ENCODE measurements at places on chromosomes 6 and 20.

DNA sequence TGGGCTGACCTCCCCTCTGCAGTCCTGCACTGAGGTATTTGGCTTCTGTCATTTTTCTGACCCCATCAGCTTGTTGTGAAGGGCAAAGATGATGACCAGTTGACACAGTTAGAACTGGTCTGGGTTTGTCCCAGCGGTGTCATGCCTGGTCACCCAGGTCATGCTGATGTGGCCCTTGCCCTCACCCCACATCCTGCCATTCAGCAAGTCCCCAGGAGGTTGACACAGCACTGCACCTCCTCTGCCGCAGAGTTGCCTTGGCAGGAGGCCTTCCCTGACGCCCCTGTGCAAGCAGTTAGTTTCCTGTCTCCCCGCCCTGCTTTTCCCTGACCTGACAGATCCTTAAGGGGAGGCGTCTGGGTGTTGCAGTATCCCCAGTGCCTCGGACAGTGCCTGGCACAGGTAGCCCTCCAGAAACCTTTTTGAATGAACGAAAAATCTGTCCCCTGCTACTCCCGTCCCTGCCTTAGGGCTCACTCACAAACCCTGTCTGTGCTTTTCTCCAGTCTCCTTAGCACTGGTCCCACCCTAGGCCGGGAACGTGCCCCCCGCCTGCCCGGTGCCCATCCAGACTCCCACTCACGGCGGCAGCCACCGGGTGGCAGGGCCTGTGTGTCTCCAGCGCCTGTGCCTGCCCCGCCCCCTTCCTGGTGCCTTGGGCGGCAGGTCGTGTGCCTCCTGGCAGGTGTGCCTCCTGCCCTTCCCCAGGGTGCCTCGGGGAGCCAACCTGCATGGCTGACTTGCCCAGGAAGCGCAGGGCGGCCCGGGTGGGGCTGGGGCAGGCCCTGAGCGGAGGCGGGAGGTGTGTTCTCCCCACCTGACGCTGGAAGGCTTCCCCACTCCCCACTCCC lies 146.3 kb upstream of the RNF24 start:
- DNase-seq, result peak; percentile 82

GRCh38 chr6:119466226-119466625 lies 116.7 kb upstream of the MAN1A1 start:
- DNase-seq, result no peak

GRCh38 chr6:135909737-135910387 lies 58.4 kb downstream of the PDE7B start:
- peak; percentile 83 for DNase-seq

DNA sequence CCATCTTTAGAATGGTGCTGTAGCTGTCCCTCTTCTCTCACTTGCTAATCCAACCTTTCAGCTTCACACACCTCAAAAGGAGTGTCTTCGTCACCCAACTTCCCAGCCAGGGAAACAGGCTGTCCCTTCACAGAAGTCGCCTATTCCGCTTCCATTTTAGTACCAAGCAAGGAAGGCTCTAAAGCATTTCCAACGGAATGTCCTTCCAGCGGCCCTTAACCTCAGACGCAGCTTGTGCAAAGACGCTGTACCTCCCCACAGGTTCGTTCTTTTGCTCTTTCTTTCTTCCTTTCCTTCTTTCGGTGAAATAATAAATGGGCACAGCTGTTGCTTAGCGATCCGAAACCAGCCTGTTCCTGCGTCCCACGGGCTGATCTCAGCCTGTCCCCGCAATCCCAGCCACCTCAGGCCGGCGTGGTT lies 1.5 kb downstream of the PTPRT start:
- DNase-seq, result no peak

DNA sequence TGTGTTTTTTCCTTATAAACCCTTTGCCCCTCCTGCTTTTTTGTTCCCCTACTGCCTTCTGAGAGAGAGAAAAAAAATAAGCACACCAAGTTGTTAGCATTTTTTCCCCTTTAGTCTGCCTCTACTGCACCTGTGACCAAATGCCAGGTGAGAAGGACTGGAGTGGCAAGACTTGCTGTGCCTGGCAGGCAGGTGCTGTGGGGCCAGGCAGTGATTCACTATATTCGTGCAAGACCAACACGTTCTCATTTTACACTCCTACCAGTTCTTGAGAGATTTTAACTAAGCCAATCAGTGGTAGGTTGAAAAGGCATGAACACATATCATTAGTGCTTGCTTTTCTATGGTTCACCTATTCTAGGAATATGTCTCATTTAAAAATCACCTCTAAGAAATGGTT lies 109.7 kb downstream of the FIG4 start:
- DNase-seq, result no peak

GRCh38 chr20:24943196-24943595 lies 5.9 kb upstream of the CST7 start:
- DNase-seq, result no peak

DNA sequence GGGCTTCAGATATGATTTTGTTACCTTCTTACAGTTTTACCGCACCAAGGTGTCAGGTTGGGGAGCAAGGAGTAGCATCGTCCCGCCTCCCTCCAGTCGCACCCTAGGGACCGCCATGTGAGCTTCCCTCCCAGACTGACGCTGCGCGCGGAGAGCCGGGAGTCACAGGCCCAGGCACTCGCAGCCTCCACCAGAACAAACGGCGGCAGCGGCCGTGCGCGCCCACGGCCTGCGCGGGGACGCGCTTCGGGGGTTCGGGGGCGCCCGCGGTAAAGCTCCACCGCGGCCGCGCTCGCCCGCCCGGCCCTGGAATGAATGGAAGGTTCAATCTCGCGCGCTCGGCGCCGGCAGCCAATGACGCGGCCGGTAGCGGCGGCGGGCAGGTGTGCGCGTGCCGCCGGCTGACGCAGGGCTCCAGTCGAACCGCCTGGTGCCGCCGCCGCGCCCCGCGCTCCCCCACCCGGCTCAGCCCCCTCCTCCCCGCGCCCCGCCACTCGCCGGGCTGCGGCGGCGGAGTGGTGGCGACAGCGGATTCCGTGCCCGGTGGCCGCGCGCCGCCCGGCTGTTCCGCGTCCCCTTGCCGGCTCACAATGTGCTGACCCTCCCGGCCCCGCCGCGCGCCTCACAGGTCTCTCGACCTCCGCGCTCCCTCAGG lies 16.5 kb upstream of the LIN28B start:
- no peak for DNase-seq

GRCh38 chr20:60087563-60088105 lies 129.4 kb downstream of the CDH26 start:
- no peak for DNase-seq

GRCh38 chr6:72861935-72862432 lies 240.1 kb downstream of the KCNQ5 start:
- no peak for DNase-seq

DNA sequence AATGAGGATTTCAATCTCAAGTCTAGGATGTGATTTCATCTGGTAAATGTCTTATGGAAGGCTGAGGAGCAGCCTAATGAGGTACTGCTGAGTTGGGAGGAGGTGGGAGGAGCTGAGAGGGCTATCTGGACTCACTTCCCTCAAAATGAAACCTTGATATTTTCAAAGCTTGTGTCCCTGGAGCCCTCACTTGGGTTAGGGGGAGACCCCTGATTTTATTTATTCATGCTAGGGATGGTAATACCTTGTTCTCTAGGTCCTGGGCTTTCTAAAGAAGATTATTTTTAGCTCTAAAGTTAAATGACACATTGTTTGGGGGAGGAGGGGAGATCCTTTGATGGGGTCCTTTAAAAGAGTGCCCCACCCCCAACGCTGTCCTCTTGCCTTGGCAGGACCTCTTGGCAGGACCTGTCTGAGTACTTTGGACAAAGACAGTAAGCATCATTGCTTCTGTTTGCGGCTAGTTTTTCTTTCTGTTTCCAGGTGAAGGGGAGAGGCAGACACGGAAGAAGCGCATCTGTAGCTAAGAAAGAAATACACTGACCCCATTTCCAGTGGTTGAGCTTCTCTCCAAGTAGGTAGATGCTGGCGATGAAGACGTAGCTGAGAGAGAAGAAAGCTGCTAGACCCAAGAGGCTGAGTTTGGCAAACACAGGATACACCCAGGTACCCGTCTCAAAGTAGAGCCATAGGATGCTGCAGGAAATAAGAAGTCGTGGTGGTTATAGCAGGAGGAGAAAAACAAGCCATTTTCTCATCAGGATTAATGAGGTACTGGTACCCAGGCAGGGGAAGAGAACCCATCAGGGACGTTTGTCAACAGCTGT lies 55.6 kb downstream of the ADTRP start:
- DNase-seq, result no peak

DNA sequence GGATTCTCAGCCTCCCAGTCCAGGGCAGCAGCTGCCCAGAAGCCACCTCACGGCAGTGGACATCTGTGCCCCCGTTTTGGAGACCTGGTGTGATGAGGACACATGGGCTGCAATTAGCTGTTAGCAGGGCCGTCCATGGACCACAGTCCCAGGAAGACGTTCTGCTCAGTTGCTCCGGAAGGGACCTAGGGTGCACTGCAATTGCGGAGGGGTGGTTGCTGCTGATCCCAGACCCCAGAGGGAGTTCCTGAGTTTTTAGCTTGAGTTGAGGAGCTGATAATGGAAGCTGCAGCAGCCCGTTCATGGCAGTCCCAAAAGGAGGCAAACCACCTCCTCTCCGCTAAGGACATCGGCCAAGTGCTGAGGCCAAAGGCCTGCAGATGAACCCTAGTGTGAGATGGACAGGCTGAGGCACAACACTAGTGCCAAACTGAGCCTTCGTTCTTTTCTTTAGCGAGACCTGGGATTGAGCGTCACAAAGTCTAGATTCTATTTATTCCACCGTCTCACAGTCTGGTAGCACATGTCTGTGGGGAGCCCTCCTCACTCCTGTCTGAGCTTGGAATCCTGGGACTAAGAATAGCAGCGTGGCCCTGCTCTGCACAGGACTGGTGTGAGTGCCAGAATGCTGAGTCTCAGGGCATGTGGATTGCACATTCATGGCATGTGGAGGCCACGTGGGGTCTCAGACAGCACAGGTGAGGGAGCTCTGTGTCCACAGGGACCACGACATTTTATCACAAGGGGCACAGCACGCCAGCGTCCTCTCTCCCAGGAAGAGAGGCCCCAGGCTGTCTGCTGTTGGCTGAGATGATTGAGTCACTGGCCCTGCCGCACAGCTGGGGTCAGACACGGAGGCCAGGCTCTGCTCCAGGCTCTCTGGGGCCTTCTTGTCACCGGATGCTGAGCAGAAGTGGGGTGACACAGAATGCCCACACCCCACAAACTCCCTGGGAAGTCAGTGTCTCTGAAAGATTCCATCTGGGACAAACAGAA lies 113.4 kb downstream of the PSMB1 start:
- no peak for DNase-seq

DNA sequence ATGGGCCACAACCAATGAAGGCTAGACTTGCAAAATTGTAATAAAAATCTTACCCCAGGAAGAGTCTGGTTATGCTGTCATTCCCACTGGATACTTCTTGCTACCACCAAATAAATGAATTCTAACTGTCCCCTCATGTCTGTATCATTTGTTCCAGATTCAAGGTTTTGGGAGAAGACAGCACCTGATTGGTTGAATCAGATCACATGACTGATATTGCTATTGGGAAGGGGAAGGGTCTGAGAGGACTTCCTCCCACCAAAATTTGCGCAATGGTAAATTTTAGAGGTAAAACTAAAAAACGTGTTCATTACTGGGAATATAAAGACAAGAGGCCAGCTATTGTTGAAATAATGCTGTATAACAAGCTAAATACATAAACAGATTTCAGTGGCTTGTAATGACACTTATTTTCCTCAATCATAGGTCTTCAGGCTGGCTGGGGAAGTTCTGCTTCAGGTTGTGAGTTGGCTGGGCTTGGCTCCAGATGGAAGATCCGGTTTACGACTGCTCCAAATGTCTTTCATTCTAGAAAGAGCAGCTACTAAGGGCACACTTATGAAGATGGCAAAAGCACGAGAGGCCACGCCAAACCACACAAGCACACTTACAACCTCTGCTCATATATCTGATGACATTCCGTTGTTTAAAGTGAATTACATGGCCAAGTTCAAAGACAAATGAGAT lies 27.1 kb upstream of the TASP1 start:
- no peak for DNase-seq

- no peak for DNase-seq
Observed at GRCh38 chr20:59706400-59706693, 102.0 kb downstream of the PHACTR3 start.

GRCh38 chr6:161103475-161103874 lies 111.9 kb downstream of the MAP3K4 start:
- DNase-seq, result no peak

DNA sequence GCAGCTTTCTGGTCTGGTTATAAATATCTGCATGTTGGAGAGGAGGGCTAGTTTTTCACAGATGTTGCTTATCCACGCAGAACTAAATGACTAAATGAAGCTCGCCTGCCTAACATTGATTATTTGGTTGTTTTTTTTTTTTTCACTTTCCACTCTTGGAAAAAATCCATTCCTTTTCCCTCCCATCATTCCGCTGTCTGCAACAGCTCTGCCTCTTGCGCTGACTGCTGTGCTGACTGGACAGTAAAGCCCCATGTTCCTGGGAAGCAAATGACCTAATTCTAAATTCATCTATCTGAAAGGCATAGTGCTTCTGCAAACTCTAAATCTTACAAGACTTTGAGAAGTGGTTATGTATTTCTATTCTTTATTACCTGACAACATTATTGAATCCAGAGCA lies 255.5 kb upstream of the PLN start:
- no peak for DNase-seq

GRCh38 chr6:11122380-11122779 lies 10.9 kb upstream of the ERVFRD-1 start:
- no peak for DNase-seq

DNA sequence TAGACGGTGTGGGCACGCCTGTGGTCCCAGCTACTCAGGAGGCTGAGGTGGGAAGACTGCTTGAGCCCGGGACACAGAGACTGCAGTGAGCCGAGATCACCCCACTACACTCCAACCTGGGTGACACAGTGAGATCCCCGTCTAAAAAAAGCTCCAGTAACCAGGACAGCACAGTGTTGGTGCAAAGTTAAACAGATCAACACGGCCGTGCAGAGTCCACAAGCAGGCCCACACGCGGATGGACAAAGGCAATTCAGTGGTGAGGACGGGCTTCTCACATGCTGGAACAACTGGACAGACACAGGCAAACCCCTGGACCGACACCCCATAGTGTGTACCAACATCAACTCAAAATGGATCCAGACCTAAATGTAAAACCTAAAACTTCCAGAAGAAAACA lies 41.7 kb downstream of the TAF4 start:
- DNase-seq, result no peak

Measured in mucosa of descending colon (tissue), 3 donors.